ENCODE measurements at places on chromosomes 4 and X.

GRCh38 chr4:38612646-38613414, 51.2 kb upstream of the KLF3 start:
- DNase-seq = no peak

DNA sequence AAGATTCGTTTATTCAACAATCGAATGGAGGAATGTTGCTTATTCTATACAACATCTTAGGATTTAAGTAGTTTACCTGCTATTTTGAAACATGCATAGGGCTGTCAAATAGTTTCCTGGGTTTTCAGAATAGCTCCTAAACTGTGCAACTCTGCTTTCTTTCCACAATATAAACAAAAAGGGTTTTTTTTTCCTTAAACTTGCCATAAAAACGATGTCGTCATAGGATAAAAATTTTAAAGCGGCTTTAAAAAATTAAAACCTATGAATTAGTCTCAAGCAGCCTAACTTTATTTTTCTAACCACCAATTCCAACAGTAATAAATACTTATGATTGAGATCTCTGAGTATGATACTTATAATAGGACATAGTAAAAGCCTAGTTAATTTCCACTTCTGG, 21.6 kb upstream of the STIM2 start:
- no peak for DNase-seq

GRCh38 chr4:180028682-180029081, 2214.5 kb upstream of the TENM3 start:
- DNase-seq = no peak

- no peak for DNase-seq
Observed at GRCh38 chr4:161704040-161704439, 459.8 kb downstream of the FSTL5 start.

- DNase-seq = no peak
Observed at GRCh38 chrX:131778269-131779218, 234.7 kb downstream of the OR13H1 start.

All from HuH-7 (cell line).